GM23248 (cell line): ENCODE measurements at places on chromosomes 7 and 10. TPM values are rescaled to one million over a fixed set of nuclear protein-coding genes. Genes with fewer than 3 reads are reported as not detected.

The SUFU gene
- total RNA-seq: 3.1 and 3.7 TPM in 2 replicates

The PLPP4 gene
- 22.5 and 30.0 TPM in 2 replicates for total RNA-seq

The EN2 gene
- not detected in 2 replicates for total RNA-seq

The DRGX gene
- not detected in 2 replicates for total RNA-seq

The CPN1 gene
- total RNA-seq: not detected in 2 replicates

The INHBA gene
- total RNA-seq: 5.2 and 5.5 TPM in 2 replicates

The SH2D4B gene
- total RNA-seq: not detected in 2 replicates

The HOXA1 gene
- 0.89 and 0.97 TPM in 2 replicates for total RNA-seq

The SUGCT gene
- total RNA-seq: 2.2 and 3.7 TPM in 2 replicates

The CYP26C1 gene
- not detected in 2 replicates for total RNA-seq

The RELN gene
- total RNA-seq: 0.38 and 0.97 TPM in 2 replicates

The LIPM gene
- not detected in 2 replicates for total RNA-seq

The ZNF467 gene
- total RNA-seq: not detected in 2 replicates

The TSC22D4 gene
- total RNA-seq: 18.6 and 30.7 TPM in 2 replicates

The IPMK gene
- total RNA-seq: 6.6 and 7.0 TPM in 2 replicates

The GDF2 gene
- total RNA-seq: not detected in 2 replicates

The SLC13A1 gene
- not detected in 2 replicates for total RNA-seq

The EFCAB10 gene
- not detected in 2 replicates for total RNA-seq

The AP5Z1 gene
- 44.5 and 48.7 TPM in 2 replicates for total RNA-seq

The TMEM130 gene
- total RNA-seq: not detected in 2 replicates

The GBX1 gene
- total RNA-seq: not detected in 2 replicates

The VENTX gene
- total RNA-seq: not detected in 2 replicates

The UPK3BL2 gene
- 1.6 TPM in 1 of 2 replicates, not detected in the other for total RNA-seq

The ANXA8L1 gene
- total RNA-seq: 2.2 and 6.6 TPM in 2 replicates

The VSTM4 gene
- 8.7 and 9.5 TPM in 2 replicates for total RNA-seq

The SMURF1 gene
- total RNA-seq: 19.1 and 21.1 TPM in 2 replicates

The GRM3 gene
- not detected in 2 replicates for total RNA-seq

The NRCAM gene
- total RNA-seq: 7.0 and 11.0 TPM in 2 replicates
